Common myeloid progenitor, CD34-positive (primary cell): ENCODE measurements at places on chromosomes 5 and 9.

- H3K4me3 ChIP-seq, result no peak overlapping the region
- H3K27me3 ChIP-seq, result no peaks in the 10 kb centered on the region
- no peaks in the 10 kb centered on the region for H3K4me1 ChIP-seq
- H3K27ac ChIP-seq, result no peak overlapping the region
Measured at GRCh38 chr5:14743601-14744295, 79.2 kb downstream of the OTULIN start.

DNA sequence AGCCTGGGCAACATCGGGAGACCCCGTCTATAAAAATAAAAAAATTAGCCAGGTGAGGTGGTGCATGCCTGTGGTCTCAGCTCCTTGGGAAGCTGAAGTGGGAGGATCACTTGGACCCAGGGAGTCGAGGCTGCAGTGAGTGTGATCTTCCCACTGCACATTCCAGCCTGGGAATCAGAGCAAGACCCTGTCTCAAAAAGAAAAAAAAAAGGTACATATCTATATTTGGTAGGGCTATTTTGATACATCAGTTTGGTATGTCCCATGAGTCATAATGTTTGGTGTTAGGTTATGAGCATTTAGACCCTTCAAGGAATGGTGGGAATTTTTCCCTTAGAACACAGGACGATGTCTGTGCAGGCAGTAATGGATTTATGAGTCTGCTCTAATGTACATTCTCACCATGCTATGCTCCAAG is 55.3 kb upstream of the POU4F3 start:
- no peak for DNase-seq
- H3K36me3 ChIP-seq, result peaks cover 11% of the 10 kb centered on the region
- no peak overlapping the region for H3K4me3 ChIP-seq
- no peaks in the 10 kb centered on the region for H3K4me1 ChIP-seq
- H3K27me3 ChIP-seq, result no peaks in the 10 kb centered on the region
- no peak overlapping the region for H3K27ac ChIP-seq

DNA sequence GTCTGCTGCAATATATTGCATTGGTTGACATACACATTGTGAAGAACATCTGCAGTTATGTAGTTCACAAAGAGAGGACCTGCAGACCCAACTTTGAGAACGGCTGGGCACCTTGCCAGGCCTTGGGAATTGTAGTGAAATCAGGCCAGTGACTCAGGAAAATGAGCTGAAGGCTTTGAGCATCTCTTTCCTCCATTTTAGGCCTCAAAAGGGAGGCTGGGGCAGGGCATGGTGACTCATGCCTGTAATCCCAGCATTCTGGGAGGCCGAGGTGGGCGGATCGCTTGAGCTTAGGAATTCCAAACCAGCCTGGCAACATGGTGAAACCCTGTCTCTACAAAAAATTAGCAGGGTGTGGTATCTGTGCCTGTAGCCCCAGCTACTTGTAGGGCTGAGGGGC is 1.4 kb upstream of the IPPK start:
- no peaks in the 10 kb centered on the region for H3K27me3 ChIP-seq
- no peaks in the 10 kb centered on the region for H3K4me1 ChIP-seq
- DNase-seq, result peak; percentile 27
- peaks cover 10% of the 10 kb centered on the region for H3K36me3 ChIP-seq
- H3K27ac ChIP-seq, result no peak overlapping the region

DNA sequence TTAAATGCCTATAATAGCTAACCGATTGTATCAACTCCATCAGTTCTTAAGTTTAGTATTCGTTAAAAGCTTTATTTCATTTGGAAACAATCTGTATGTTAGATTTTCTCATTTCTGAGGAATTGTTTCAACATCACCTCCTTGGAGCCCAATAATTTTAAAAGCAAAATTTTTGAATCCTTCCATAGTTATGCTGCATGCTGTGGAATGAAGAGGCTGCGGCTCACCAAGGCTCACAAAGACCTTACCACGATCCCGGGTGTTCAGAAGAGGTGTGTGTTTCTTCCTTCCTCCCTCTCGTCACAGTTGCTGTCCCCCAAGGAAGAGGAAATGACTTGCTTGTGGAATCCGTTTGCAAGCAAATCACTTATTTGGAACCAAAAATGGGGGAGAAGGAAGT is 143.8 kb downstream of the FGF1 start:
- H3K4me3 ChIP-seq, result no peak overlapping the region
- no peaks in the 10 kb centered on the region for H3K36me3 ChIP-seq
- H3K27me3 ChIP-seq, result peaks cover 13% of the 10 kb centered on the region
- H3K27ac ChIP-seq, result no peak overlapping the region
- H3K4me1 ChIP-seq, result no peaks in the 10 kb centered on the region

DNA sequence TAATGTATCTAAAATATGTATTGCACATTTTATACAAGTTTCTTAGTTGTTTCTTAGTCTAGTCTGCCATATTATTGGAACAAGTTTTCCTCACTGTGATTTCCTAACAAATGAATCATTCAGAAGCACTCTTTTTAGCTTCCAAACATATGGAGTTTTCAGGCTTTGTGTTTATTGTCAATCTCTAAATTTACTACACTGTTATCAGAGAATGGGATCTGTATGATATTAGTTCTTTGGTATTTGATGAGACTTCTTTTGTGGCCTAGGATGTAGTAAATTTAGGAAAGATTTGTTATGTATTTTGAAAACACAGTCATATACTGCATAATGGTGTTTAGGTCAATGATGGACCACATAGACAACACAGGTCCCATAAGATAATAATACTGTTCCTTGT is 25.7 kb downstream of the SREK1IP1 start:
- no peak for DNase-seq
- no peak overlapping the region for H3K4me3 ChIP-seq
- H3K4me1 ChIP-seq, result no peaks in the 10 kb centered on the region
- H3K27ac ChIP-seq, result no peak overlapping the region

GRCh38 chr9:116322521-116322920 is 168.9 kb downstream of the PAPPA start:
- H3K36me3 ChIP-seq, result no peaks in the 10 kb centered on the region
- no peaks in the 10 kb centered on the region for H3K27me3 ChIP-seq
- no peaks in the 10 kb centered on the region for H3K4me1 ChIP-seq
- no peak overlapping the region for H3K4me3 ChIP-seq
- no peak overlapping the region for H3K27ac ChIP-seq
- no peak for DNase-seq

- H3K27ac ChIP-seq, result no peak overlapping the region
- peaks cover 49% of the 10 kb centered on the region for H3K36me3 ChIP-seq
- no peak for DNase-seq
- H3K4me1 ChIP-seq, result no peaks in the 10 kb centered on the region
- no peaks in the 10 kb centered on the region for H3K27me3 ChIP-seq
Measured at GRCh38 chr5:172162323-172162986, 25.6 kb downstream of the STK10 start.

GRCh38 chr5:155189476-155189875 is 175.9 kb downstream of the KIF4B start:
- no peak overlapping the region for H3K4me3 ChIP-seq
- H3K36me3 ChIP-seq, result no peaks in the 10 kb centered on the region
- DNase-seq, result no peak
- H3K27ac ChIP-seq, result no peak overlapping the region

- no peaks in the 10 kb centered on the region for H3K36me3 ChIP-seq
- H3K4me3 ChIP-seq, result no peak overlapping the region
- H3K4me1 ChIP-seq, result no peaks in the 10 kb centered on the region
Measured at GRCh38 chr5:67827541-67827940, 388.0 kb upstream of the PIK3R1 start.

- H3K27me3 ChIP-seq, result no peaks in the 10 kb centered on the region
- H3K4me3 ChIP-seq, result no peak overlapping the region
- no peak overlapping the region for H3K27ac ChIP-seq
- no peaks in the 10 kb centered on the region for H3K36me3 ChIP-seq
- no peak for DNase-seq
Measured at GRCh38 chr5:68182094-68182493, 33.5 kb upstream of the PIK3R1 start.

DNA sequence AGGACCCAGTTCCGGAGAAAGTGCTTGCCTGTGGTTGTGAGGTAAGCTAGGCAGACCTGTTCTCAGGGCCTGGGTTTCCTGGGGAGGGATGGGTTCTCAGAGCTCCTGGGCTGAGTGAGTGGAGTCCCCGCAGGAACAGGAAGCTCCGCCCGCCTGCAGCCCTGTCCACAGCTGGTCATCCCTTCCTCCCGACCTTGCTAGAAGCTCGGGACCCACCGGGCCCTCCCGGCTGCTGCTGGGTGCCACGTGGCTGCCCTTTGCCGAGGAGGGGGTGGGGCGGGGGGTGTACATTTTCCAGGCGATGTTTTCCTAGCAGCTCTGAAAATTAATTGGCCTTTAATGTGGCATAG is 198.1 kb downstream of the C9orf50 start:
- H3K4me1 ChIP-seq, result no peaks in the 10 kb centered on the region
- H3K27me3 ChIP-seq, result no peaks in the 10 kb centered on the region
- no peak for DNase-seq
- no peaks in the 10 kb centered on the region for H3K36me3 ChIP-seq
- no peak overlapping the region for H3K4me3 ChIP-seq
- peak overlapping the region; percentile 21 for H3K27ac ChIP-seq

DNA sequence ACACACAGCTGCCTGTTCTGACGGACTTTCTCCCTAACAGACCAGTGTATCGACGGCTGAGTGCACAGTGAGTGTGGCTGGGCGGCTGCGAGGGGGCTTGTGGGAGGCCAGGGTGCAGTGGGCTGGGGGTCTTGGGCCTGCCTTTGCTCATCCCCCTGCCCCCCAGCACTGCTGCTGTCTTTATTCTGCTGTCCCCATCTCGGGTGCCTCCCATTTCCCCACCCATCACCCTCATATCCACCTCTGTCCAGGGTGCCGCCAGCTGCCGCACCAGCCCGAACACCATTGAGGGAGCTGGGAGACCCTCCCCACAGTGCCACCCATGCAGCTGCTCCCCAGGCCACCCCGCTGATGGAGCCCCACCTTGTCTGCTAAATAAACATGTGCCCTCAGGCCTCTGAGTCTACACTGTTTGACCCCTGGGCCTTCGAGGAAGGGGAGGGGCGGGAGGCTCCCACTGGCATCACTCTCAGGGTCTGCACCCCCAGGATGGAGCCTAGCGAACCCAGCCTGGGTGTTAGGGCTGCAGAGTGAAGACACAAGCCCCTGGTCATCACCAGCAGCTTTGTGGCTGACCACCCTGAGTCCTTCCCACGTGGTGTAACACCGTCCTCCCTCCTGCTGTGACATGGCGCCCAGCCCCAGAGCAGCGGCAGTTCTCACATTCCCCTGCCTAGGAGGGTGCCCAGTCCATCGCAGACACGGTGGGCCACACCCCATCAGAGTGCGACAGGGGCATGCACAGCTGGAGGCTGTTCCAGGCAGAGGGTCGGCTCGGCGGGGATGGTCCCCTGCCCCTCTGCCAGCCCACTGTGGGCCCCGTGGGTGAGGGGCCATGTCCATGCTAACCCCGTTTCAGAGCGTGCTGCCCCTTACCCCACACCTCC is 4.0 kb downstream of the LCN2 start:
- peaks cover 14% of the 10 kb centered on the region for H3K4me1 ChIP-seq
- H3K4me3 ChIP-seq, result no peak overlapping the region
- DNase-seq, result no peak
- H3K36me3 ChIP-seq, result no peaks in the 10 kb centered on the region
- H3K27ac ChIP-seq, result no peak overlapping the region

DNA sequence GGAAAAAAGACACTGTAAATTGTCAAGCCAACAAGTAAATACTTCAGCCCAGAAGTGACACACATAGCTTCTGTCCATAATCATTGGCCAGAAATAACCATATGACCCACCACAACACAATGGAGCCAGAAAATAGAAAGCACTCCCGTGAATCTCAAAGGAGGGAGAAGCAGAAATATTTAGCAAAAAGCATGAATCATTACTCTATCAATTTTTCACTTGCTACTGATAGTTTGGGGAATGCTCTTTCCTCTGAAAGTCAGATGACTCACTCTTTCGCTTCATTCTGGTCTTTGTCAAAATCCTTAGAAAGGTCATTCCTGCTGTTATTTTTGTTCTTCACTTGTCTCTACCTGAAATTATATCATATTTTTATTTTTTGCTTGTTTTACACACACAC is 312.6 kb downstream of the TMEM232 start:
- H3K36me3 ChIP-seq, result no peaks in the 10 kb centered on the region

GRCh38 chr5:102375272-102375671 is 79.2 kb upstream of the SLCO4C1 start:
- no peak for DNase-seq
- no peak overlapping the region for H3K27ac ChIP-seq
- no peak overlapping the region for H3K4me3 ChIP-seq
- H3K4me1 ChIP-seq, result no peaks in the 10 kb centered on the region

- no peak for DNase-seq
- H3K4me3 ChIP-seq, result no peak overlapping the region
- H3K4me1 ChIP-seq, result no peaks in the 10 kb centered on the region
- no peak overlapping the region for H3K27ac ChIP-seq
Measured at GRCh38 chr5:9670371-9670770, 40.2 kb upstream of the TAS2R1 start.

GRCh38 chr5:42858031-42858643 is 46.4 kb upstream of the SELENOP start:
- no peaks in the 10 kb centered on the region for H3K36me3 ChIP-seq
- no peaks in the 10 kb centered on the region for H3K4me1 ChIP-seq
- H3K27ac ChIP-seq, result no peak overlapping the region
- no peaks in the 10 kb centered on the region for H3K27me3 ChIP-seq
- H3K4me3 ChIP-seq, result no peak overlapping the region

- H3K4me3 ChIP-seq, result no peak overlapping the region
- no peak for DNase-seq
- no peaks in the 10 kb centered on the region for H3K27me3 ChIP-seq
- H3K36me3 ChIP-seq, result no peaks in the 10 kb centered on the region
- H3K27ac ChIP-seq, result no peak overlapping the region
- no peaks in the 10 kb centered on the region for H3K4me1 ChIP-seq
Measured at GRCh38 chr9:115469841-115470240, 351.9 kb upstream of the TNC start.

- no peak overlapping the region for H3K27ac ChIP-seq
- H3K4me1 ChIP-seq, result peaks cover 18% of the 10 kb centered on the region
- no peak for DNase-seq
- H3K4me3 ChIP-seq, result no peak overlapping the region
- no peaks in the 10 kb centered on the region for H3K27me3 ChIP-seq
Measured at GRCh38 chr9:94869415-94869843, 142.9 kb downstream of the AOPEP start.

DNA sequence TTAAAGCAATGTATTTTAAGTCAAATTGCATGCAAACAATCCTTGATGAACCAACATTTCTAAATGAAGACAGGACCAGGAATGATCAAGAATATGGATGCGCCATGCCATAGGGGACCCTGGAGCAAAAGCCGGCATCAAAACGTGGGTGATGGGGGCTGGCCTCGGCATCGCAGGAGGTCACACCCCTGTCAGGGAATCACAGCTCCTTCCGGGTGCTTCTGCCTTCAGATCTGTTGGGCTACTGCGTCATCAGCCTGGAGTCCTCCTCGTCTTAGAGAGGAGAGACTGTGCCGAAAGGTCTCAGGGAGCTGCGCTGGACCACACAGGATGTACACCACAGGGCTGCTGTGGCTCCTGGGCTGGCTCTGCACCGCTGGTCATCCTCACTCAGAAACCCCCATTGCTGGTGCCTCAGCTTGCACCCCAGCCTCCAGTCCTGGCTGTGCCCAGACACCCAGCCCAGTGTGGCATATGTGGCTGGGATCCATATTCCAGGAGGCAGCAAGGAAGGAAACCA is 152.9 kb upstream of the PPP1R26 start:
- no peak for DNase-seq
- no peaks in the 10 kb centered on the region for H3K36me3 ChIP-seq
- no peaks in the 10 kb centered on the region for H3K27me3 ChIP-seq
- no peak overlapping the region for H3K27ac ChIP-seq
- no peak overlapping the region for H3K4me3 ChIP-seq
- no peaks in the 10 kb centered on the region for H3K4me1 ChIP-seq

GRCh38 chr5:77170-77501 is 14.8 kb upstream of the PLEKHG4B start:
- H3K27me3 ChIP-seq, result no peaks in the 10 kb centered on the region
- DNase-seq, result no peak
- H3K27ac ChIP-seq, result no peak overlapping the region

GRCh38 chr9:93122721-93123221 is 11.3 kb downstream of the NINJ1 start:
- H3K27me3 ChIP-seq, result no peaks in the 10 kb centered on the region
- DNase-seq, result no peak
- no peaks in the 10 kb centered on the region for H3K4me1 ChIP-seq
- H3K27ac ChIP-seq, result no peak overlapping the region
